ENCODE measurements at places on chromosomes 4 and X. TPM values are rescaled to one million over a fixed set of nuclear protein-coding genes. Genes with fewer than 3 reads are reported as not detected.

DNA sequence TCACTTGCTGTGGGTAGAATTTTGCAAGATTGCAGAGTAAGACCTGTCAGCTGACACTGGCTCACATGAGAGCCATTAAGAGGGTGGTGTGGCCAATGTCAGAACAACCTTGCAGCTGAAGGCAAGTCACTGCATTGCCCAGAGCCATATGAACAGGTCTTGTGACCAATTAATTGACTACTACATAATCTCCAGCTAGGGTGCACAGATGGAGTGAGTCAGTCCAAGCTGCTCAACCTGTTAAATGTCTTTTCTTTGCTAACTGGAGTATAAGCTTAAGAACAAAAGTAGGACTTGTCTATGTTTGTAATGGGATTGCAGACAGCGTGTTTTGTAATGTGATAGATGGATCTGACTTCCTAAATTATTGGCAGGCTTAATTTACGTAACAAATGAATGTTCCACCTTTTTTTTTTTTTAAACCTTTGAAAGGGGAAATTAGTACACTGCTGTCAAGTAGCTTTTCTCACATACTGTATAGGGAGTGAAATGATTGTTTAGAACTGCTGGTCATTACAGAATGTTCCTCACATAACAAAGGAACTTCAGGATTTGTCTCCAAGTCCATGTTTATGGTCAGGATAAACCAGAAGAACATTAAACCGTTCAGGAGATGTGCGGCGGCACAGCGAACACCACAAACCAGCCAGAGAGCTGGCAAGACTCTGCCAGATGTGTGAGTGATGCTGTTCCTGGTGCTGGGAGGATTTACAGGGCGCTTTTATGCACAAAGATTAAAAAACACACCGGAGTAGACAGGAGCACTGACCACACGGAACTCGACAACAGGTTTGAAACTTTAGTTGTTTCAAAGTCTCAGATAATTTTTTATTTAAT lies 37.0 kb downstream of the FNIP2 start:
- H3K27me3 ChIP-seq = no peaks in the 10 kb centered on the region
- peaks cover 71% of the 10 kb centered on the region for H3K4me1 ChIP-seq
- no peak overlapping the region for H3K4me3 ChIP-seq
- no peaks in the 10 kb centered on the region for H3K36me3 ChIP-seq

- H3K4me1 ChIP-seq = no peaks in the 10 kb centered on the region
- H3K27ac ChIP-seq = no peak overlapping the region
- H3K4me3 ChIP-seq = no peak overlapping the region
- DNase-seq = no peak
- H3K27me3 ChIP-seq = no peaks in the 10 kb centered on the region
These were observed 34.4 kb downstream of the MGARP start for GRCh38 chr4:139245590-139245989.

MAB21L2 gene
- 0.12 TPM for polyA plus RNA-seq

DNA sequence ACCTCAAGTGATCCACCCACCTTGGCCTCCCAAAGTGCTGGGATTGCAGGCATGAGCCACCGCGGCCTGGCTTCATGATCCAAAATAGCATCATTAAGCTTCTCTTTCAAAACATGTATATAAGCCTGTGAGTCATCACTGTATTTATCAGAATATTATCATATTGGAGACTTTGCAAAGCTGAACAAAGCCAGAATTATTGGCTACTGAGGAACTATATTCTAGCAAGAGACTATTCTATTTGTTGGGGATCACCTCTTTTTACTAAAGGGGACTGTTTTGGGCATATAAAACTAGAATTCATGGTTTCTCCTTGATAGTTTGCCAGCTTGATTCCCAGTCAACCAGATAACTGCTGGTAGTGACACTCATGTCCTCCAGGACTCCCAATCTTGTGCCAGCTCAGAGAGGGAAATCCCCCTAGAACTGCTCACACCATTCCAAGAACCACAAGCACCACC lies 40.1 kb downstream of the TET2 start:
- H3K4me1 ChIP-seq = peaks cover 5% of the 10 kb centered on the region
- peaks cover 5% of the 10 kb centered on the region for H3K36me3 ChIP-seq
- H3K4me3 ChIP-seq = no peak overlapping the region
- no peak for DNase-seq
- H3K27me3 ChIP-seq = no peaks in the 10 kb centered on the region

AVPR2 gene
- not detected for polyA plus RNA-seq

- no peak overlapping the region for H3K4me3 ChIP-seq
- H3K36me3 ChIP-seq = no peaks in the 10 kb centered on the region
- H3K4me1 ChIP-seq = no peaks in the 10 kb centered on the region
- H3K27me3 ChIP-seq = no peaks in the 10 kb centered on the region
These were observed 261.0 kb downstream of the BMPR1B start for GRCh38 chr4:95018785-95019184.

DNA sequence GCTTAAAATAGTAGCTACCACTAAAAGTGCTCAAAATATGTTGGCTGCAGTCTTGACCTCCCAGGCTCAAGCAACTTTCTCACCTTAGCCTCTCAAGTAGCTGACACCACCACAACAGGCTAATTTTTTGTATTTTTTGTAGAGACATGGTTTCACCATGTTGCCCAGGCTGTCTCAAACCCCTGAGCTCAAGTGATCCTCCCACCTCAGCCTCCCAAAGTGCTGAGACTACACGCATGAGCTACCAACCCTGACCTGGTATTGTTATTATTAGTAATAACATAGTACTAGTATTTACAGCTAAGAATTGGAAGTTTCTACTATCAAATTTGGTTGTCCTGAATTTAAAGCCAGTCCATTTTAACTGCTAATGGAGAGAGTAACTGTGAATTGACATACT lies 18.0 kb downstream of the STAP1 start:
- no peak for DNase-seq
- no peaks in the 10 kb centered on the region for H3K27me3 ChIP-seq
- no peak overlapping the region for H3K4me3 ChIP-seq
- H3K36me3 ChIP-seq = no peaks in the 10 kb centered on the region

DNA sequence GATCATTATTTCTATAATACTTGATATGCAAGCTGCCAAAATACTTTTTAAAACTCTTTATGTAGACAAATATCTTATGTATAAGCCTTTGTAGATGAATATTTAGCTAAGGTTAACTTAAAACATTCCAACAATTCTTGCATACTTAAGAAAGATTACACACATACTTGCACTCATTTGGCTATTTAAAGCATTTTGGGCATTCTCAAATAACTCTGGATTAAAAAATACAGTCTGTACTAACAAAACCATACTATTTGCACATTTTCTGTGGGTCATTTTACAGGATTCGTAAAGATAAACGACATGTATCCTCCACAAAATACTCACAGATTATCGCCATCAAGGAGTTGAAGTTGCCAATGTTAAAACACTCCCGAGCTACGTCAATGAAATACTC lies 26.5 kb downstream of the RASGEF1B start:
- no peaks in the 10 kb centered on the region for H3K27me3 ChIP-seq
- no peaks in the 10 kb centered on the region for H3K36me3 ChIP-seq
- DNase-seq = no peak
- no peak overlapping the region for H3K4me3 ChIP-seq
- no peak overlapping the region for H3K27ac ChIP-seq

GRCh38 chr4:2059726-2060602 lies 837 bp downstream of the NAT8L start:
- H3K4me3 ChIP-seq = peak overlapping the region; percentile 41
- no peaks in the 10 kb centered on the region for H3K36me3 ChIP-seq
- H3K4me1 ChIP-seq = peaks cover 4% of the 10 kb centered on the region
- H3K27me3 ChIP-seq = peaks cover 33% of the 10 kb centered on the region
- H3K27ac ChIP-seq = no peak overlapping the region
- no peak for DNase-seq

- no peak for DNase-seq
- no peaks in the 10 kb centered on the region for H3K27me3 ChIP-seq
- no peak overlapping the region for H3K4me3 ChIP-seq
- no peaks in the 10 kb centered on the region for H3K36me3 ChIP-seq
- H3K27ac ChIP-seq = no peak overlapping the region
These were observed 140.9 kb upstream of the ANK2 start for GRCh38 chr4:112908511-112908910.

ASMTL gene
- polyA plus RNA-seq = 36.5 TPM

CAPN6 gene
- polyA plus RNA-seq = 0.04 TPM
